Stimulated activated CD8-positive, alpha-beta memory T cell treated with anti-CD3 and anti-CD28 coated beads, Interleukin-15, amount 100 ng/mL, for 1 hour (primary cell): ENCODE measurements at places on chromosomes 5 and 9.

DNA sequence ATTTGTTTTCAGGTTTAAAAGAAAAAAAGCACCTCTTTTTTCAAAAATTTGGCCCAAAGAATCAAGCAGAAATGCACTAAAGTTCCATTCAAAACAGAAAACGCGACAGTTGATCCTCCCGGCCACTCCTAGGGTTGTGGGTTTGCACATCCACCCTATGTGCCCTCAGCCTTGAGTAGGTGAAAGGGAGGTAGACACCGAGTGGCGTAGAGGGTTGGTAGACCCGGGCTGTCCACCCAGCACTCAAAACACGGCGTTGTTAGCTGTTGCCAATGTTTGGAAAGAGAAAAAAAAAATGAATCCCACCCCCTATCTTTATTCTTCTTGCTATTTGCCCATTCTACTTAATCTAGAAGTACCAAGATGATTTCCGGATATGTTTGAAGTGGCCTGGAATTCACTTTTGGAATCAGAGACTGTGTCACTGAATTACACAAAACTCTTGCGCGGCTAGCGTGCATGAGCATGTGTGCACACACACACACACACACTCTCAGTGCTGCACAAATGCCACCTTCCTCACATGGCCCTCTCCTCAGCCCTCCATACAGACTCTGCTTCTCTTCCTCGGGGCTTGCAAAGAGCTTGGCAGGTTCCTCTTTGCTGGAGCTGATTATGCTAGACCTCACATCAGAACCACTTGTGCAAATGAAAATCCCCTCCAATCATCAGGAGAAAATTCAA is 110.2 kb upstream of the HAND1 start:
- no peak for DNase-seq

GRCh38 chr9:123450996-123451395 is 95.0 kb downstream of the CRB2 start:
- no peak for DNase-seq

GRCh38 chr5:129405222-129405621 is 54.9 kb upstream of the ADAMTS19 start:
- DNase-seq, result no peak

GRCh38 chr9:137293094-137293481 is 9.0 kb downstream of the NRARP start:
- DNase-seq, result no peak

GRCh38 chr9:3433066-3433465 is 92.7 kb downstream of the RFX3 start:
- DNase-seq, result no peak

- no peak for DNase-seq
Observed at GRCh38 chr9:124487260-124488182, 19.7 kb downstream of the NR5A1 start.

DNA sequence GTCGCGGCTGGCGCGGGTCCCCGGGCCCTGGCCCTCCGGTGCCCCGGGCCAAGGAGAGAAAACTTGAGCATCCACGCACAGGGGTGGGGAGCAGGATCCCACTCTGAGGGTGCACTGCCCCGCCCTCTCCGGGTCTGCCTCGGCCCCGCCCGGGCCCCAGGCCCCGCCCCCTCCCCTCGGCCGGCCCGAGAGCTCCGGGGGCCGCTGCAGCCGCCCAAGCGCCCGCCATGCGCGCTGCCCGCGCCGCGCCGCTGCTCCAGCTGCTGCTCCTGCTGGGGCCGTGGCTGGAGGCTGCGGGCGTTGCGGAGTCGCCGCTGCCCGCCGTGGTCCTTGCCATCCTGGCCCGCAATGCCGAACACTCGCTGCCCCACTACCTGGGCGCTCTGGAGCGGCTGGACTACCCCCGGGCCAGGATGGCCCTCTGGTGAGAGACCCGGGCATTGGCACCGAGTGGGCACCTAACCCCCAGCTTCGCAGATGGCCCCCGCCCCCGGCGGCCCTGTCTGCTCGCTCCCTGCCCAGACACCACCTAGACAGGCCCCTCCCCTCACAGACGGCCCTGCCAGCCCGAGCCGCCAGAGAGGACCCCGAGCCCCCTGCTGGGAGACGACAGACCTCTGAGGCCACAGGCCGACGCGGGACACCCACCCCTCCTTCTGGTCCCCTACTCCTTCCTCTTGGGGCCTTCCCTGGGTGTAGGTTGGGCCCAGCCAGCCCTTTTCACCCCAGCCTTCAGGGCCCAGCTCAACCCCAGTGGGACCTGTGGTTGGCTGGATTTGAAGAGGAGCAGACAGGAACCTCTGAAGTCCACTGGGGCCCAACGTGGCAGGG is at the start of gene CERCAM:
TSS of gene CERCAM (plus strand) at position 207 of the 831 bp plus-strand sequence. CDS start at position 228, 21 bp downstream.
- DNase-seq, result peak; percentile 21

GRCh38 chr5:154813158-154813557 is 37.2 kb downstream of the FAXDC2 start:
- no peak for DNase-seq
